Mesothelial cell of epicardium (in vitro differentiated cells): ENCODE measurements at places on chromosomes 2 and 18. TPM values are rescaled to one million over a fixed set of nuclear protein-coding genes. Genes with fewer than 3 reads are reported as not detected.

DNA sequence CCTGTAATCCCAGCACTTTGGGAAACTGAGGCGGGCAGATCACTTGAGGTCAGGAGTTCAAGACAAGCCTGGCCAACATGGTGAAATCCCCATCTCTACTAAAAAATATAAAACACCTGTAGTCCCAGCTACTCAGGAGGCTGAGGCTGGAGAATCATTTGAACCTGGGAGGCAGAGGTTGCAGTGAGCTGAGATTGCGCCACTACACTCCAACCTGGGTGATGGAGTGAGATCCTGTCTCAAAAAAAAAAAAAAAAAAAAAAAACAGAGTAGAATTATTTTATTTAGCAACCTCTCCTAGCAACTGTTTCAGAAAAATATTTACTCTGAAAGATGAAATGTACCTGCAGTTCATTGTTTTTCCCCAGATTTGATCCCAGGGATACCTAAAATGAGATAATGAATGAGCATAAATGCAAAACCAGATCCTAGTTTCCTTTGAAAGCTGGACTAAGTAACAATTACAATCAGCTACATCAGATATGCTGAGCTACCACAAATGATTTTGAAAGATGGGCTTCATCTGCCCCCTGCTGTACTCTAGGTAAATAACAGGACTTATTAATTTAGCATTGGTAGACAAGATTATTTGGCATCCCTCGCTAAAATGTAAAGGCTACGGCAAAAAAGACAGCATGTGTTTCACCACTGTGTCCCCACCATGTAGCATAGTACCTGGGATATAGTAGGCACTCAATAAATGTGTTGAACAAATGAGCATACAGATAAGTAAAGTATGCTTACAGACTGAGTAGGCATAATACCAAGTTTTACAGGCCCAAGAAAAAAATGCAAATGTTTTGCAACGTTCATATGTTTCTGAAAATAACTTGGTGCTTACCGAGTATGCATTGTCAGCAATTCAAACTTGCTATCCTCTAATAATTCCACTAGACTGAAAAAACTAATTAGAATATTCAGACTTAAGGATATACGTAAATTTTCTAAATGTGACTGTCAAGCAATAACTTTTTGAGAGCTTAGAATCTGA is 102.5 kb downstream of the ATL2 start:
- H3K27me3 ChIP-seq: no peaks in the 10 kb centered on the region
- peak overlapping the region; percentile 59 for H3K27ac ChIP-seq
- H3K4me1 ChIP-seq: peaks cover 24% of the 10 kb centered on the region
- no peak overlapping the region for H3K4me3 ChIP-seq
- DNase-seq: no peak

GRCh38 chr18:54261894-54262293 is 7.4 kb upstream of the POLI start:
- peaks cover 23% of the 10 kb centered on the region for H3K4me1 ChIP-seq
- no peak for DNase-seq
- H3K27ac ChIP-seq: peak overlapping the region; percentile 84
- no peaks in the 10 kb centered on the region for H3K27me3 ChIP-seq
- no peak overlapping the region for H3K4me3 ChIP-seq
- H3K36me3 ChIP-seq: no peaks in the 10 kb centered on the region

- no peaks in the 10 kb centered on the region for H3K36me3 ChIP-seq
- H3K27me3 ChIP-seq: peaks cover 4% of the 10 kb centered on the region
- H3K27ac ChIP-seq: no peak overlapping the region
Observed at GRCh38 chr2:100965596-100965995, 36.5 kb upstream of the RPL31 start.

DNA sequence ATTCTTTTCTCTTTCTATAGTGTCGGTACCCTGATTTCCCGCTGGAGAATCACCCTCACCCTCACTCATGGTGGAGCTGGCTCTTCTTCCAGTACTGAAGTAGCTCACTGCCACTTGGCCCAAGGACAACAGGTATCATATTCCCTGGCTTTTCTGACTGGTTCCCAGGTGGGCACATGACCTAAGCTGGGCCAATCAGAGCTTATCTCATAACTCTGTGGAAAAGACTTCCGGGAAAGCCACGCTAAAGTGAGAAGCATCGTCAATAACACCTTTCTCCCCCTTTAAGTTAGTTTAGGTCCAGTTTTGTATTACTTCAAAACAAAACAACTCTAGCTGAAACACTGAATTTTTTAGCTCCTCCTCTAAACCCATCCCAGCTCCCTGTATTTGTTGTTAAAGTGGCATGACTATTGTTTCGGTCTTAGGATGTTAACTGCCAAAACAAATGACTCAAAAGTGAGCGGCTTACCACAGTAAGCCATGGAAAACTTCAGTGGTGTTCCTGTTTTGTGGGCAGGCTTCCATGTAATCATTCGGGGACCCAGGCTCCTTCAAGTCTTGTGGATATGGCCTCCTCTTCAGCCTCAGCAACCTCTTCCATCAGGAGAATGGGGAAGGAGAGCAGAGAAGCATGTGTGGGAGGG is 137.4 kb upstream of the DLX2 start:
- peaks cover 22% of the 10 kb centered on the region for H3K4me1 ChIP-seq
- H3K4me3 ChIP-seq: no peak overlapping the region
- no peaks in the 10 kb centered on the region for H3K36me3 ChIP-seq
- H3K27me3 ChIP-seq: peaks cover 19% of the 10 kb centered on the region
- no peak overlapping the region for H3K27ac ChIP-seq

Gene PLEK
- not detected in 3 replicates for total RNA-seq
